ENCODE measurements at places on chromosomes 3 and 15. TPM values are rescaled to one million over a fixed set of nuclear protein-coding genes. Genes with fewer than 3 reads are reported as not detected.
A peak's percentile ranks its signal among the peaks of the same experiment; 100 is the strongest.

Gene CHL1
- 36.4 TPM for total RNA-seq

Gene CAV3
- total RNA-seq = not detected

Gene GOLGA8J
- total RNA-seq = not detected

Gene BSN
- 0.16 TPM for total RNA-seq

Gene TMEM212
- total RNA-seq = not detected

DNA sequence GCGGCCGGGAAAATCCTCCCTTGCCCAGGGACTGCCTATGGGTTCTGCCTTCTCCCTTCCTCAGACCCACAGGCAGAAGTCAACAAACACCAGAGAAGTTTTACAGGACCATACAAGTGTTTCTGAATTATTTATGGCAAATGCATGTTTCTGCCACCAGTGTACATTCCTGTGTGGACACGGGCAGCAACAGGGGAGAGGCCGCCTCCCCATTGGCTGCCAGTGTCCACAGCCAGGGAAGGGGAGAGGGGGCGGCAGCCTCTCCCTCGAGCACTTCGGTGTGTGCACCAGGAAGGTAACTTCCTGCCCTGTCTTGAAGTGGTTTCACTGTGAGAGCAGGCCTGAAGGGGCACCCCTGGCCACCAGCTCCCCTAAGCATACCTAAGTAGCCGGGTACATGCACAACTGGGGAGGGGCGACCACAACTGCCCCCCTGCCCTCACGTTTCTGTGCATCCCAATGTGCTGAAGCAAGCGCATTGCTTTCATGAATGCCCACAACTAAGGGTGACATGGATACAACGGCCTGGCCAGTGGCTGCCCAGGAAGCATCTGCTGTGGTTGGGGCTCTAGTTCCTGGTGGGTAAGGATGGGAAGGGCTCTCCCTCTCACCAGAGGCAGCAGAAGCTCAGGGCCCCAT is 14.8 kb upstream of the SHISA5 start:
- no peak for DNase-seq

DNA sequence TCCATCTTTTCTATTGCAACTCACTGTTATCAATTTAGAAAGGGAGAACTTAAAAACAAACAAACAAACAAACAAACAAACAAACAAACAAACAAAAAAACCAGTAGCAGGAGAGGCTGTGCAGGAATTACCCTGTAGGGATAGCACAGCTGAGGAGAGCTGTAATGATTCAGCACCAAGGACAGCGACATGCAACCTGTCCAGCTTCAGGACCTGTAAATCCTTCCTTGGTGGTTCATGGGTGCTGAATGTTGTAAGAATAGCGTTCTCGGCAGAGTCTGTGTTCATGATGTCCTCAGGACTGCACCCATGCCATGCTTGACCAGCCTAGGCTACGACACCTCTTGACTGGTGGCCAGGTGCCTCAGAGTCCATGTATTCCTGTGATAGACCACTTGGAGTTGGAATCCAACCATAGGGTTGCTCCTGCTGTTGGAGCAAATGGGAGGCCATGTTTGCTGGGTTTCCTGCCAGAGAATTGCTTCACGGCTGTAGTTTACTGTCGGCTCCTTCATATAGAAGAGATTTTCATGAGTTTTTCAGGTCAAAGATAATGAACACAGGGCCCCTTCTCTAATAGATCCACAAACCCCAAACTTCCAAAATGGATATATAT is 65.9 kb downstream of the CACNA2D3 start:
- no peak for DNase-seq

DNA sequence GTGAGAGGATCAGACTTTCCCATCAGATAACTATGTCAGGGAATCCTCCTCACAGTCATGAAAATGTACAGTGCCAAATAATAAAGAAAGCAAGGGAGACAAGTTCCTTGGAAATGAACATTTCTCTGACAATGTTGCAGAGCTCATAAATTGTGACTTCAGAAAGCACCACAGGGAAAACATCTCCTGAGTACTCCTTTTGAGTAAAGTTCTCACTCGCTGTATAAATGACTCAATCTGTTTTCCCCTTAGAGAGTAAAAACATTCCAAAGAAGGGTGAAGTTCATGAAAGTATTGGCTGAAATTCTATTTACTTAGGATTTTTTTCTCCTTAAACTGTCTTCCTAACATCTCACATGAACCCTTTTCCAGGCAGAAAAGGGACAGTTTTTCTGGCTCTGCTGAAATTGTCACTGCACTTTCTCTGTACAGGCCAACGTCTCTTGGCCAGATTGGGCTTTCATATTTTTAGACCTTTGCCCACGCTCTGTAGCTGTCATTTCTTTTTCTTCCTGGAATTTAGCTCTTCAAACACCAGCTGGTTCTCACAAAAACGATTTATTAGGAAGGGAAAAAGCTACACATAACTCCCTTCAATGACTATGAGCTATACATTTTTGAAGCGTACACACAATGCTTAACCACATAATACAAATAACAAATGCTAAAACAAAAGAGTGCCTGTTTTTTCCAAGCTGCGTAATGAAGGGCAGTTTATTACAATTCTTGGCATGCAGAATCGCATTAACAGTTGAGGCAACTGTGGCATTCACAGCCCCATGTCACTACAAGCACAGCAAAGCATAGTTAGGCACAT is 216.1 kb downstream of the ATP8B4 start:
- DNase-seq = no peak

GRCh38 chr3:109899925-109900324 is 562.6 kb upstream of the DPPA4 start:
- DNase-seq = no peak

DNA sequence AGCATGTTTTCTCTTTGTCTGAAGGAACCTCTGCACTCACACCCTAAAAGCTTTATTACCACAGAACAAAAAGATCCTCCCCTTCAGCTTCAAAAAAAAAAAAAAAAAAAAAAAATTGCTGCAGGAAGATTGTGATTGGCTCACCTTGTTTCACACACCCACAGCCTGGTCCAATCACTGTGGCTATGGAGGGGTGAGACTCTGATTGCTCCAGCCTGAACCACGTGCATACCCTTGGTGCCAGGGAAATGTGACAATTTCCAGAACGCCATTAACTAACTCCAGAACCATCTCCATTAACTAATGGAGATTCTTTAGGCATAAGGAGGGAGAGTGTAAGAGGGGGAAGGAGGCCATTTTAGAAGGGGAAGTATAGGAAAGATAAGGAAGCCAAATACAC is 106.5 kb upstream of the CRBN start:
- DNase-seq = no peak

DNA sequence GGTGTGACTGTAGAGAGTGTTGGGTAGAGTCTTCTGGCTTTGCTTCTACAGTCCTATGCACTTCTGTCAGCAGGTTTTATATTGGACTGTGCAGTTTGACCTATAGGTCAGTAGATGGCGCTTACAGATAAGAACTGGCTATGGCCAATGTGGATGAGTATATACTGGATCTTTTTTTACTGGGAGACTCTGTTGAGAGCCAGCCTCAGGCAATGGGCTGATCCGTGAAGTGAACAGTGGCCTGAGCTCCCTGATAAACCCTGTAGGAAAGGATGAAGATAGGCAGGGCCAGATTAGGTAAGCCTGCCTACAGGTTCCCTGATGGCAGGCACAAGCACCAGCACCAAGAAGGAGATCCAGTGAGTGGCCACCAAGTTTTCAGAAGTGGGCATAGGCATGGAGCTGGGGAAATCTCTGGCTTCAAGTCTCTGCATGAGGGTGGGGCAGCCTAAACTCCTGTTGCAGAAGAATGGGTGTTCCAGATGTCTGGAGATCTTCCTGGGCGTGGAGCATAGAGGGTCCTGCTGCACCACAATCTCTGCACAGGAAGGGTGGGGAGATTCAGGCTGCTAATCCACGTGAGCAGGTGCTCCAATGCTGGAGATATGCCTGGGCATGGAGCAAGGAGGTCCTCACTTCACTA is 326.0 kb upstream of the SGO1 start:
- peak; percentile 39 for DNase-seq

Measured in mesenteric fat pad (tissue), 1 donor.